B cell (primary cell): ENCODE measurements at places on chromosomes 6 and 20. TPM values are rescaled to one million over a fixed set of nuclear protein-coding genes. Genes with fewer than 3 reads are reported as not detected.

Gene ME1
- polyA plus RNA-seq, result not detected in 2 replicates

DNA sequence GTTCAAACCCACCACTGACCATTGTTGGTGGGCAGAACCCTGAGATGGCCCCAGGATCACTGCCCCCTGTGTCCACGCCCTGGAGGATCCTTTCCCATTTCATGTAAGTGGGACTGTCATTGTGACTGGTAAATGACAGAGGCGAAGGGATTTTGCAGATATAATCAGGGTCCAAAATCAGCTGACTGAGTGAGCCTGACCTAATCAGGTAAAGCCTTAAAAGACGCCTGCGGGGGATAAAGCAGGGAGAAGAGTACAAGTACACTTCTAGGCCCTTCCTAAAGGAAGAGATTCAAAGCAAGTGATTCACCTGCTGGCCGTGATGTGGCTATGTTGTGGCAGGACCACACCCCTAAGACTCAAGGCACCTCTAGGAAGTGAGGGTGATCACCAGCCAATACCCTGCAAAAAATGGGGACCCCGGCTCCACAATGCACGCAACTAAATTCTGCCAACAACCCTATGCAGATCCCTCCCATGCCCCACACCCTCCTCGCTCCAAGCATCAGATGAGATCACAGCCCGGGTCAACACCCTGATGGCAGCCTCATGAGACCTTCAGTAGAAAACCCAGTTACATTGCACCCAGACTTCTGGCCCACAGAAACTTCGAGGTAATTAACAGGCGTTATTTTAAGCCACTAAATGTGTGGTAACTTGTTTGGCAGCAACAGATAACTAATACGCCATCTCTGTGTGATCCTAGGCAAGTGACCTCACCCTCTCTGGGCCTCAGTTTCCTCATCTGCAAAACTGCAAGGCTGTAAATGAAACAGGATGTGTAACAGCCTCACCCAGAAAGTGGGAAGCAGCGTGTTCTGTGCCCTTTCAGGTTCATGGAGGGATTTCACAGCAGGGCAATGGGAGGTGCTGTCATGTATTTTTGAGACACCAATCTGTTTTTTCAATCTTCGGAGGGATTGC, 11.3 kb downstream of the PREX1 start:
- DNase-seq, result no peak

DNA sequence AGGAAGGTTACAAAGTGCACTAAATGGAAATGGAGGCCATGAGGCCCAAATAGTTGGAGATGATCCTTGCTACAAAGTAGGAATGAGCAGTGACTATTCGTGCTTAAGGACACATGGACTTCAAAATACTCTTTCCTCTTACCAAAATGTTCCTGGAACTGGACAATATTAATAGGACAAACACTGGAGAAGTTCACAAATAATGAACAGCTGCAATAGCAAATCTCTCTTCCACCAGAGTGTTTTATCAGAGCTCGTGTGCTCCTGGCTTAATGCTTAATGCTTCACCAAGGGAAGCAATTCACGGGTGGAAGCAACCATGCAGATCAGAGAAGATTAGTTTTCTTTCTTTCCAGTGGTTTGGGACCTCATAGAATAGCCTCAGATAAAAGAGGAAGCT, 435.4 kb downstream of the BCKDHB start:
- DNase-seq, result no peak

DNA sequence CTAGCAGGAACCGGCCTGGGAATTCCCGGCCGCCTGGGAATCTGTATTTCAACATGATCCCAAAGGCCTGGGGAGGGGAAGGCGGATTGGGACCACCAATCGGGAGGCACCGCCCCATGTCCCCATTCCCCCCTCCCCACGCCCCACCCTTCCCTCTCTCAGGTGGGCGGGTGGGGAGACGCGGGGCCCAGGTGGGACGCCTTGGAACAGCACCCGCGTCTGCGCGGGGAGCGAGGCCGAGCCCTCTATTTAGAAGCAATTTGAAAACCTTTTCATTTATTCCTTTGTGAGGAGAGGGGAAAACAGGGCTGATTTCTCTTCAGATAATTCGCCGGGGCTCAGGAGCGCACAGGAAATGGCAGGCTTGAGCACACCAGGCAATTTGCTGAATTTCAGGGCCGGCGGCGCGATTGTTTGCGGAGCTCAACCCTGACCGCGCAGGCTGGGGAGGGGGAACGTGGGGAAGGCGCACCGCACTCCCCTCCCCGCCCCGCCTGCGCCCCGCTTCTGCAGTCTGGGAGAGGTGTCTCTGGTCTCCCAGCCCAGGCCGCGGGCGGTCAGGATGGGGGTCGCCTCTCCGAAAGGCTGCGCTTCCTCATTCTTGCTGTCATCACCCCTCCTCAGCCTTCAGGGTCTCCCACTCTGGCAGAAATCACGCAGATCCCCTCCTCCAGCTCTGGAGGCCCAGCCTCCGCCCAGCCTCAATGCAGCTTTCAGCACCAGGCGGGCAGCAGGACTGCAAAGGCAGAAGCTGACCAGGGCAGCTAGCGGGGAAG, 170.0 kb downstream of the GRM4 start:
- no peak for DNase-seq

GRCh38 chr20:9508240-9508661, 6.1 kb upstream of the LAMP5 start:
- DNase-seq, result no peak

GRCh38 chr20:36937402-36937770, 14.1 kb downstream of the SAMHD1 start:
- no peak for DNase-seq

DNA sequence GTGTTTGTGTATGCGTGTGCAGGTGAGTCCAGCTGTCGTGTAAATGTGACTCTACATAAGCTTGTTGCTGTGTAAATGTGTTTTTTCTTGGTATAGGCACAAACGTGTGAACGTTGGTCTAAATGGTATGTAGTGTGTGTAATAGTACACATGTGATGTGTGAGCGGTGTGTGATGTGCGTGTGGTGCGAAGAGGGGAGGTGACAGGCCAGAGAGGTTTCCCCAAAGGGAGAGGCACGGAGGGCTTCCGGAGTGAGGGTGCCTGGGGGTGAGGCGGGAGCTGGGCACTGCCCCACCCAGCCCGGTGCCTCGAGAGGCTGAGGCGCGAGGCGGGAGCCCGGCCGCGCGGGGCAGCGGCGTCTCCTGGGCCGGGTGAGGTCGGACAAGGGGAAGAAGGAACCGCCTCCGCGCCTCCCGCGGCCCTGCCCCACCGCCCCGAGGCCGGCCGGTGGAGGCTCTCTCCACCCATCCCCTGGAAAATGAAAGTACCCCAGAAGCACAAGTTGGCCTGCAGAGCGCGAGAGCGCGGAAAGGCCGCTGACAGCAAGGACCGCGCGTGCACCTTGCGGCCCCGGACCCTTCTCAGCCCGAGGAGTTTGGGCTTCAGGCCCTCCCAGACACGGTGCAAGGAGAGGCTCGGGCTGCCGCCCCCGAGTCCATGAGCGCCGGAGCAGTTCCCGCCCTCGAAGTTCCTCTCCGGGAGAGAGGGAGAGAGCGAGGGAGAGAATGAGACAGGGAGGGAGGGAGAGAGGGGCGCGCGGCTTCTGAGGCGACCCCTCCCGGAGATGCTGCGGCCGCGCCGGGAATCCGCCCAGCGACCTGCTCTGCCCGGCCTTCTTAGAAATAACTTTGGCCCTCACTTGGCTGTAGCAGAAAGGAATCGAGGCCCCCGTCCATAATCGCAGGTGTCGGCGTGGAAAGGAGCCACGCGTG, 43.2 kb upstream of the OSTM1 start:
- DNase-seq, result peak; percentile 74

Gene PSMB1
- polyA plus RNA-seq, result 118 and 134 TPM in 2 replicates

Gene HAO1
- polyA plus RNA-seq, result not detected in 2 replicates

Gene NRSN1
- polyA plus RNA-seq, result not detected in 2 replicates

DNA sequence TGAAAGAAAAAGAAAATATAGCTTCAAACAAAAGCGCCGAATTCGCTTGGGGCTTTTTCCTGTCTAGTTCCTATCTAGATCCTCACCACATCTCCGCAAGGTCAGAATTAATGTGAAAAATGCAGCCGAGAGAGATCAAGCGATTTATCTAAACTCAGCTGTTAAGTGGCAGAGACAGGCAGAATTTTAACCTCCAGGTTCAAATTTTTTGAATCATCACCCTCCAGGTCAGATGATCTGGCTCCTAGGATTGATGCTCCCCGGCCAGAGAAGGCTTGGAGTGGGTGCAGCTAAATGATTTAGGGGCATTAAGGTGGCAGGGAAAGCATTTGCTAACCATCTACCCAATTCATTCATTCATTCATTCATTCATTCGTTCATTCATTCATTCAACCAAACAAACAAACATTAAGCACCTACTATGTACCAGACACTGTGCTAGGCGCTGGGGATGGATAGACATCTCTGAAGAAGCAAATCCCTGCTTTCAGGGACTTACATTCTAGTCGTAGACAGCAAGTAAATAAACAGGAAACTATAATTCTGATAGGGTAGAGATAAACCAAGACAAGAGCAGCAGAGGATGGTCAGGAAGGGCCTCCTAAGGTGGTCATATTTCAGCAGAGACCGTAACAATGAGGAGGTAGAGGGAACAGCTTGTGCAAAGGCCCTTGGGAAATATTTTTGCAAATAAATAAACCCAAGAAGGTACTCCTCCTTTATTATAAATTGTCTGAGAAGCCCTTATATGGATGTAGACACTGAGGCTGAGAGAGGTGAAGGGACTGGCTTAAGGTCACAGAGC, 672 bp upstream of the UBE2V1 start:
- DNase-seq, result no peak

Gene NUS1
- polyA plus RNA-seq, result 6.2 and 8.8 TPM in 2 replicates

DNA sequence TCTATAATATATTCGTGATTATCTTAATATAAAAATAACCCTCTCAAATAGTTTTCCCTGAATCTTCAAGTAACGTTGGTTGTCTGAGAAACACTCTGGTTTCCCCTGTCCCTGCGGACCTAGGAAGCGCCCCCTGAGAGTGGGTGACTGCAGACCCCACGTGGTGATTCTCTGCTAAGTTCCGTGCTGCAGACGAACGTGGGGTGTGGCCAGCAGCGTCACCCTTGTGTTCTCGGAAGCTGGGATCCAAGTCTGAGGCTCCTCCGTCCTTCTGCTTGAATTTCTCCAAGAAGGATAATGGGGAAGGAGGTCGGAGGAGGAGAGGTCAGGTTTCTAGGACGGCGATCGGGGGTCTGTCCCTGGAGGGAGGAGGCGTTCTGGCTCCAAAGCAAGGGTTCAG, 16.6 kb upstream of the MAP1LC3A start:
- no peak for DNase-seq

Gene RGL2
- polyA plus RNA-seq, result 133 and 161 TPM in 2 replicates

GRCh38 chr6:1175877-1176276, 136.0 kb upstream of the FOXQ1 start:
- no peak for DNase-seq

- no peak for DNase-seq
Measured at GRCh38 chr20:52083627-52084232, 107.8 kb downstream of the ZFP64 start.

DNA sequence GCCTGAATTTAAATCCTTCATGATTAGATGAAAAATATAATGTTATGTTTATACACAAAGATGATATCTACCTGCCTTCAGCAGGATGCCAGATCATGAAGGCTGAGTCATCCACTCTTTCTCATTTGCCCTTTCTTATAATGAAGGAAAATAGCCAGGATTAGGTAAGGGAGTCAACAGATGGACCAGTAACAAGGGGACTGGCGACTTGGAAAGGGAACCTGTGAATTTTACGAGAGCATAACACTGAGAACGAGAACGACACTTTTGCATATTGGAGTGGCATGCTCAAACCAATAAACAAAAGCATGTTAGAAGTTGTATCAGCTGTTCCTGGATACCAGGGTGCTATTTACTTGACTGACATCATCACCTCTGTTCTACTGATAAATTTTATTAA, 154.0 kb downstream of the LAMP5 start:
- DNase-seq, result no peak

DNA sequence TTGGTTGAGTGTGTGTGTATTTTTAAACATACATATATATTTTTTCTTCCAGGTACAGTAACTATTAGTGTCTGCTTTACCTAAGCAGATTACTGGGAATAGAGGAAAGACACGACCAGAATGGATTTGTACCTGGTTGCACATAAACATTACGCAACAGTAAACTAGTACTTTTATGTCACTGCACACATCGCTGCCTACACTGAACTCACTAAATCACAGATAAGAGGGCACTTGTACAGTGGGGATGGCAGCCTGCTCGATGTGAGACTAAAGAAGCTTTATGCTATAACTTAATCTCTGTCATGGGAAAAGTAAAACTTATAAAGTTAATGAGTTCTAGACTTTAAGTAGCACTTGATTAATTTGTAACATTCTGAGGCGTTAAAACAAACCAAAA, 89.5 kb upstream of the SIM1 start:
- DNase-seq, result no peak

Gene POPDC3
- polyA plus RNA-seq, result not detected in 2 replicates

DNA sequence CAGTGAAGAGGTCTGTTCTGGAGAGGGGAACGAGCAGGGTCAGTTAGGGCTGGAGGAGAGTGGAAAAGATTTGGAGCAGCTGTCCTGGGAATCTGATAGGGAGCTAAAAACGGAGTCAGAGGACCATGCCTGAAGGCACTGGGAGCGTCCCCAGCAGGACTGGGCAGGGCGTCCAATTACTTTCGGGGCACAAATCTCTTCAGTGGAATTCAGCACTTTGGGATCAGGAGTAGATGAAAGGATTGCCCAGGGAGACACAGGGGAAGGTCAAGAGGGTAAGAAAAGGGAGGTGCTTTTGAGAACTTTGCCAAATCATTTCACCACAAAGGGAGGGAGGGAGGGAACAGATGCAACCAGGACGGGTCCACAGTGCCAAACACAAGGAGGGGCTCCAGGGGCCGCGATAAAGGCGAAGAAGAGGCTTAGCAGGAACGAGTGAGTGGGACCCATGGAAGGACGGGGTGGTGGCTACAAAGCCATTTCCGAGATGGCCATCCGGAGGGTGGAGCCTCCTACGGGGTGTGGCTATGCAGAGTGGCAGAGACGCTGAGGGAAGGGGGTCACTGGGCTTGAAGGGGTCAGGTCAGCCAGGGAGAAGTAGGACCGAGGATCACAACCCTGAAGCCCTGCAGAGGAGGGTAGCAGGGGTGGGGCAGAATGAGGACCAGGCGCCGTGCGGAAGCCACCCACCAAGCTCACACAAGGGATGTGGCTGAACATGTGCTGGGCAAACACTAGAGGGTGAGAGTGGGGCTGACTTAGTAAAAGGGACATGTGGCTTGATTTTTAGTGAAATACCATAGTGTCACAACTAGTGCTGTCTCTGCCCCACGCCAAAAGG, 180.0 kb upstream of the RREB1 start:
- no peak for DNase-seq
